ENCODE measurements at places on chromosomes 3 and 15.

- no peak for DNase-seq
Observed at GRCh38 chr3:63731866-63732265, 79.4 kb downstream of the SNTN start.

DNA sequence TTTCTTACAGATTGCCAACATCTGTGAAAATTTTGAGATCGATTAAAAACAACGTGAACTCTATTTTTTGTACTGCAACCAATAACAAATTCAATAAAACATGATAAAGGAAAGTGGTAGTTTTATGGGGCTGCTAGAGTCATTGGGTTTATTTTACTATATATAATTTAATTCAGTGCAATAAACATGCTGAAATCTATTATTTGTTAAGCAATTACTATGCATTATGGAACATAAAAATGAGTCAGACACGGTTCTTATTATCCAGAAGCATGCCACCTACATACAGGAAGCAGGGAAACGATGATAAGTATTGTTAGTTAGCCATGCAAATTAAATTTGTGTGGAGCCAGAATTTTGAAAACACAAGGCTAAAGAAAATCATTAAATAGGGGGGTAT is 27.2 kb downstream of the NPHP3 start:
- no peak for DNase-seq

DNA sequence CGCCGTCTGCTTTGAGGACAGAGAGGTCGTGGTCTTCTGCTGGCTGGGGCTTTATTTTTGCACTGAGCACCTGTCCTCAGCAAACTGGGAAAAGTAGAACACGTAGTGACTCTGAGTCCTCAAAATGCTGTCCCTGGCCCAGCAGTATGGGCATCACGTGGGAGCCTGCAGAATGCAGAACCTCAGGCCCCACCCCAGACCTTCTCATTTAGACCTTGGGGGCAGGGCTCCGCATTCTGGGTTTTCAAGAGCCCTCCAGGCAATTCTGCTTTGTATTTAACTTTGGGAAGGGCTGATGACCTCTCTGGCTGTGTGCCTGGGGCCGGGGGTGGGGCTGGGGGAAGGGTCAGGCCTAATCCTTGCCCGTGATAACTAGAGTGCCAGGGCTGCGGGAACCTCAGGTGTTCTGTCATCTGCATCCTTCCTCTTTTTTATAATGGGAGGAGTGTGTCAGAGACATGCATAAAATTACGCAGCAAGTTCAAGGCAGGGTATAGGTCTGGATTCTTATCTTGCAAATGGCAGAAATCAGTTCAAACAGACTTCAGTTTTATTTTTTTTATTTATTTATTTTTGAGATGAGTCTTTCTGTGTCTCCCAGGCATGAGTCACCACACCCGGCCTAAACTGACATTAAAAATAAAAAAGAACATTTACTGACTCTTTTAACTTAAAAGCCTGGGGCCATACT is 11.1 kb downstream of the SLC6A6 start:
- no peak for DNase-seq

DNA sequence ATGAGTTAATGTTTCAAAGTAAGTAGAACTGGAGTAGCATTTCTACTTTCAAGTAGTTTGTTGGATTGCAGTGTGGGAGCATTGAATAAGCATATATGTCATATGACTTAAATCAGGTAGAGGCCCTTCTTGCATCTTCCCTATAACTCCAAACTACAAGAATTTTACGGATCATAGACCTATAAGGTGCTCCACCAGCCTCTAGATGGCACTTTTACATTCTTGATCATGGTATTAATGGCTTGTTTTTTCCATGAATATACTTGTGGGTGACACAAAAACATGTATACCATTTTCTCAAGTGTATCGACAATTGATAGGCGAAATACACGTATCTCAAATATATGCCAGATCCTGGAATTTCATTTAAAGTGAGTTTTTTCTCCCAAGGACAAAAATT is 311.1 kb downstream of the ZPLD1 start:
- DNase-seq = no peak

- no peak for DNase-seq
Observed at GRCh38 chr15:80562846-80563245, 132.3 kb upstream of the ABHD17C start.

- DNase-seq = no peak
Observed at GRCh38 chr15:65512807-65513416, 4.6 kb downstream of the DPP8 start.

Data from activated T-cell treated with anti-CD3 and anti-CD28 coated beads for 1 hour (primary cell).